ENCODE measurements at places on chromosomes 1 and 21. TPM values are rescaled to one million over a fixed set of nuclear protein-coding genes. Genes with fewer than 3 reads are reported as not detected.

- DNase-seq, result no peak
- H3K27ac ChIP-seq, result no peak overlapping the region
- H3K4me1 ChIP-seq, result peaks cover 2% of the 10 kb centered on the region
- H3K36me3 ChIP-seq, result no peaks in the 10 kb centered on the region
Measured at GRCh38 chr1:154463512-154463990, 38.5 kb upstream of the TDRD10 start.

DNA sequence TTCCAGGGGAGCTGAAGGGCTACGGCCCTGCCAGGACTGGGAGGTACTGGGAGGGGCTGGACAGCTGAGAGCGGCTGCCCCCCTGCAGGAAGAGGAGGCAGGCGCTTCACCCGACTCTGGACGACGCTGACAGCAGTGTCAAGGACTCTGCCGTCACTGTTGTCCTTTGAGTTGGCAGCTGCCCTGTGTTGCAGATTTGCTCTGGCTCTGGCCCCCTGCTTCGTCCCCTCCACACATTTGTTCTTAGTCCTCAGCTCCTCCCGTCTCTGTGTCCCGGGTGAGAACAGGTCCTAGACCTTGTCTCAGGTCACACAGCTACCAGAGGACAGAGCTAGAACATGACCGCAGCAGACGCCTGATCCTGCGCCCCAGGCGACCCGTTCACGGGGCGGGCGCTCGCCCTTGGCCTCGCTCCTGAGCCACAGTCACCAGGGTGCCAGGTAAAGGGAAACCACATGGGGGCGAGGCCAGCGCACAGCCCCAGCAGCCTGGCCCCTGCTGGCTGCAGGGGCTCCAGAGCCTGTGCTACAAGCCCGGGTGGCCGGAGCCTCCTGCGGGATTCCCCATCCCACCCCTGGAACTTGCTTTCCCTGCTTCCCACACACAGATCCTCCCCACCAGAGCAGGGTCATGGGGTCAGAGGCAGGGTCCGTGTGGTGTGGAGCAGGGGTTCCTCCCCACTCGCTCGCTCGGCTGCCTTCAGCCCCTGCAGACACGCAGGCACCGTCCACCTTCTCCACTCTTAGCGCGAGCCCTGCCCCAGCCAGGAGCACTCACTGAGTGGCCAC, 10.7 kb upstream of the NPHP4 start:
- DNase-seq, result no peak
- H3K27me3 ChIP-seq, result no peaks in the 10 kb centered on the region
- H3K27ac ChIP-seq, result no peak overlapping the region
- H3K36me3 ChIP-seq, result no peaks in the 10 kb centered on the region
- H3K4me3 ChIP-seq, result peak overlapping the region; percentile 50
- no peaks in the 10 kb centered on the region for H3K4me1 ChIP-seq

- H3K27me3 ChIP-seq, result no peaks in the 10 kb centered on the region
- no peak overlapping the region for H3K4me3 ChIP-seq
- no peak overlapping the region for H3K27ac ChIP-seq
Measured at GRCh38 chr1:172321451-172321850, 99.0 kb upstream of the C1orf105 start.

- H3K27me3 ChIP-seq, result no peaks in the 10 kb centered on the region
- H3K4me1 ChIP-seq, result no peaks in the 10 kb centered on the region
- no peaks in the 10 kb centered on the region for H3K36me3 ChIP-seq
- DNase-seq, result no peak
- H3K4me3 ChIP-seq, result no peak overlapping the region
Measured at GRCh38 chr1:6958407-6959030, 173.3 kb downstream of the CAMTA1 start.

DNA sequence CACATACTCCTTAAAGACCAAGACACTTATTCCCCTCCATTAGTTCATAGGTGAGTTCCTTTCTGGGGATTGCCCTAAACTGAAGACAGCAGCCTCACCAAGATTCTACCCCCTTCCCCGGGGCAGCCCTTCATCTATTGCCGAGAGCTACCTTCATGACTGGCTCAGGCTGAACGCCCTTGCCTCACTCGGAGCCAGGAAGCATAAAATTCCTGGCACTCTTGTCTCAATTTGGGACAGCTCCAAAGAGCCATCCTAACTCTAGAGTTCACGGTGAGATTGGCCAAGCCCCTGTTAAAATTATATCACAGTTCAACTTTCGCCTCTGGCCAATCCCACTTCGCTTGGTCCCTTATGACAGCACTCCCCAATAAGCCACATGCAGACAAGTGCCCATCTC, 113.0 kb upstream of the PROX1 start:
- no peak overlapping the region for H3K27ac ChIP-seq
- H3K36me3 ChIP-seq, result no peaks in the 10 kb centered on the region
- no peaks in the 10 kb centered on the region for H3K27me3 ChIP-seq
- H3K4me1 ChIP-seq, result no peaks in the 10 kb centered on the region

DNA sequence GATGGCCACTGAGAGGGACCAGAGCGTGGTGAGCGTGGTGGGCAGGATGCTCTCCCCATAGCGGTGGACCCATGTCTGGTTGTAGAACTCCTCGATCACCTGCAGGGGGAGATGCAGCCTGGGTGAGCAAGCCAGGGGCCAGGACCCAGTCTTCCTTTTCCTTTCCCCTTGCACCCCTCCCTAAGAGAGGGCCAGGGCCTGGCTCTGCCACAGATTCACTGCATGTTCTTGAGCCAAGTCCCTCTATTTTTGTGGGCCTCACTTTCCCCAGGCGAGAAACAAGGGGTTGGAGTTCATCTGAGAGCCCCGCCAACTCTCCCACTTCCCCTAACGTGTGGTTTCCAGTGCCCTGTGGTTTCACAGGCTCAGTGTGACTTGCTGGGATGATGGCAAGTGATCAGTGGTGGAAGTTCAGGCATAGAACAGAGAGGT, 27.5 kb downstream of the SLC2A1 start:
- H3K4me1 ChIP-seq, result no peaks in the 10 kb centered on the region
- no peak overlapping the region for H3K27ac ChIP-seq
- H3K27me3 ChIP-seq, result no peaks in the 10 kb centered on the region
- no peak overlapping the region for H3K4me3 ChIP-seq
- H3K36me3 ChIP-seq, result peaks cover 83% of the 10 kb centered on the region
- peak; percentile 79 for DNase-seq

- no peaks in the 10 kb centered on the region for H3K36me3 ChIP-seq
- H3K27ac ChIP-seq, result no peak overlapping the region
- H3K27me3 ChIP-seq, result no peaks in the 10 kb centered on the region
- H3K4me1 ChIP-seq, result no peaks in the 10 kb centered on the region
Measured at GRCh38 chr21:32093646-32094462, 185.0 kb downstream of the MIS18A start.

DNA sequence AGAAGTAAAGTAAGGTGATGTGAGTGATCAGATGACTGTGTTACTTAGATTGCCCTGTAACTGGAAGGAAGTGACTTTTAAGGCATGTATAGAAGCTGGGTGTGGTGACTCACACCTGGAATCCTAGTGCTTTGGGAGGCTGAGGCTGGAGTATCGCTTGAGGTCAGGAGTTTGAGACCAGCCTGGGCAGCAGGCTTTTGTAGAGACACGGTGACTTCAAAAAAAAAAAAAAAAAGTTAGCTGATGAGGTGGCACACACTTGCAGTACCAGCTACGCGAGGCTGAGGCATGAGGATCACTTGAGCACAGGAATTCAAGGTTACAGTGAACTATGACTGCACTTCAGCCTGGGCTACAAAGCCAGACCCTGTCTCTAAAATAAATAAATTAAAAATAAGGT, 2.3 kb upstream of the USP16 start:
- no peak for DNase-seq
- no peaks in the 10 kb centered on the region for H3K36me3 ChIP-seq
- H3K4me3 ChIP-seq, result no peak overlapping the region
- H3K27ac ChIP-seq, result no peak overlapping the region
- no peaks in the 10 kb centered on the region for H3K4me1 ChIP-seq

DNA sequence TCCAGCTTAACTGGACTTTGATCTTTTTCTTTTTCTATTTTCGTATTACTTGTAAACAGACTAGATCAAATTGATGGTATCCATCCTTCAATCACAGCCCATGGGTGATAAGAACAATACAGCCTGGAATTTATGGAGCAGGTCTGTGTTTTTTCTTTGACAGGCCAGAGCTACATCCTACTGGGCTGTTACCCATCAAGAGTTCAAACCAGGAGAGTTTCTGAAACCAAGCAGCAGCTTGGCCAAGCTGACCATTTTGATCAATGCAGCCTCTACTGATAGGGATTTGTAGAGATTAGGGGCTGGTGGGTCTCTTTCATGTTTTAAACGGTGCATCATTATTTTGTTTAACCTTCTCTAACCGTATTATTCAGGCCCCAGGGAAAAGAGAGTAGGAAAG, 24.3 kb upstream of the CCDC190 start:
- H3K36me3 ChIP-seq, result no peaks in the 10 kb centered on the region
- DNase-seq, result no peak
- H3K4me1 ChIP-seq, result no peaks in the 10 kb centered on the region
- H3K27ac ChIP-seq, result no peak overlapping the region
- no peaks in the 10 kb centered on the region for H3K27me3 ChIP-seq

DNA sequence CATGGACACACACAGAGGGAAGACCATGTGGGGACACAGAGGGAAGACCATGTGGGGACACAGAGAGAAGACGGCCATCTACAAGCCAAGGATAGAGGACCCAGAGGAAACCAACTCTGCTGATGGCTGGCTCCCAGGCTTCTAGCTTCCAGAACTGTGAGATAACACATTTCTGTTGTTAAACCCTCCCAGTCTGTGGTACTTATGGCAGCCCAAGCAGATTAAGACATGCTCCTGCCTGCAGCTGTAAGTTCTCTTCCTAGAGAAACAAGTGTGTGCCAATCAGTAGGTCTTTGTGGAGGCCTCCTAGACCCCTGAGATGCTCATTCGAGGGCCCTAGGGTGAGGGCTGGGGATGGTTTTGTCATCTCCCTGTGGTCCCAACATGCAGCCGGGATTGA, 2.7 kb downstream of the AGT start:
- DNase-seq, result no peak
- H3K4me1 ChIP-seq, result no peaks in the 10 kb centered on the region
- H3K27me3 ChIP-seq, result no peaks in the 10 kb centered on the region
- H3K36me3 ChIP-seq, result no peaks in the 10 kb centered on the region
- H3K4me3 ChIP-seq, result no peak overlapping the region

GRCh38 chr1:15128077-15128476, 25.5 kb upstream of the TMEM51 start:
- no peak overlapping the region for H3K4me3 ChIP-seq
- H3K27ac ChIP-seq, result no peak overlapping the region
- H3K36me3 ChIP-seq, result peaks cover 8% of the 10 kb centered on the region
- H3K27me3 ChIP-seq, result no peaks in the 10 kb centered on the region

GRCh38 chr1:205480349-205480985, 24.0 kb upstream of the CDK18 start:
- H3K4me3 ChIP-seq, result no peak overlapping the region
- no peak overlapping the region for H3K27ac ChIP-seq

GRCh38 chr1:154715385-154715784, 107.4 kb upstream of the ADAR start:
- H3K27ac ChIP-seq, result no peak overlapping the region
- no peaks in the 10 kb centered on the region for H3K36me3 ChIP-seq
- no peaks in the 10 kb centered on the region for H3K27me3 ChIP-seq
- H3K4me1 ChIP-seq, result no peaks in the 10 kb centered on the region
- DNase-seq, result no peak

DNA sequence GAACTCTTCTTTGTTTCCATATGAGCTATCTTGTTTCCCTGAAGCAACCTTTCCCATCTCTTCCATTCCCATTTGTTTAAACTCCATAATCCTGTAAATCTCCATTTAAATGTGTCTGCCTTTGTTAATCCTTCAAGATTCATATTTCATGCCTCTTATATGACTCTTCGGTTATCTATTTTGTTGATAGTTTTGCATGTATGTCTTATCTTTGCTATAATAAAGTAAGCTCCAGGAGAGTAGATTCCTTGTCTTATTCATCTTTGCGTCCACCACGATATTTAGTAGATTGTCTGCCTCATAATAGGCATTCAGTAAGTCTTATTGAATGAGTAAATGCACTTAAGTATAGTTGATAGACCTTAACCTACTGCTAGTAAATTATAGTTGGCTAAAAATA, 18.4 kb downstream of the CLIC4 start:
- DNase-seq, result no peak
- H3K36me3 ChIP-seq, result peaks cover 6% of the 10 kb centered on the region
- H3K4me3 ChIP-seq, result no peak overlapping the region
- H3K27me3 ChIP-seq, result no peaks in the 10 kb centered on the region
- no peaks in the 10 kb centered on the region for H3K4me1 ChIP-seq

GRCh38 chr1:10727751-10728232, 68.7 kb downstream of the CASZ1 start:
- no peaks in the 10 kb centered on the region for H3K4me1 ChIP-seq
- H3K27ac ChIP-seq, result no peak overlapping the region
- H3K27me3 ChIP-seq, result no peaks in the 10 kb centered on the region
- H3K36me3 ChIP-seq, result no peaks in the 10 kb centered on the region

- H3K27me3 ChIP-seq, result no peaks in the 10 kb centered on the region
- no peak for DNase-seq
- no peak overlapping the region for H3K27ac ChIP-seq
- H3K36me3 ChIP-seq, result no peaks in the 10 kb centered on the region
Measured at GRCh38 chr1:211882381-211883004, 51.9 kb upstream of the LPGAT1 start.

DNA sequence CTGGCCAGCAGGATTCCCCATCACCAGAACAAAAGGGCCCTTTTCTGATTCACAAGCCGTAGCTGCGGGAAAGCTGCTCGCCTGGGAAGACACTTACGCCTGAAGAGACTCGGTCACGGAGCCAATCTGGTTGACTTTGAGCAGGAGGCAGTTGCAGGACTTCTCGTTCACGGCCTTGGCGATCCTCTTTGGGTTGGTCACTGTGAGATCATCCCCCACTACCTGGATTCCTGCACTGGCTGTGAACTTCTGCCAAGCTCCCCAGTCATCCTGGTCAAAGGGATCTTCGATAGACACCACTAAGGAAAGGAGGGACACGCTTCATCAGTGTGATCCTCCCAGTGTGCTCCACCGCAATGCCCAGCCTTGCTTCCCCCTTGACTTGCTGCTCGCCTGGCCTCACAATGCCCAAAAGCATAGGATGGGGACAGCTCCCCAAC, 14.7 kb downstream of the ENO1 start:
- no peaks in the 10 kb centered on the region for H3K27me3 ChIP-seq
- no peaks in the 10 kb centered on the region for H3K4me1 ChIP-seq
- peaks cover 95% of the 10 kb centered on the region for H3K36me3 ChIP-seq
- DNase-seq, result no peak
- H3K27ac ChIP-seq, result peak overlapping the region; percentile 11

- H3K27ac ChIP-seq, result no peak overlapping the region
- H3K4me1 ChIP-seq, result no peaks in the 10 kb centered on the region
- H3K4me3 ChIP-seq, result peak overlapping the region; percentile 86
- H3K27me3 ChIP-seq, result peaks cover 20% of the 10 kb centered on the region
- DNase-seq, result no peak
Measured at GRCh38 chr1:32926562-32926961, 25.4 kb upstream of the TMEM54 start.

- H3K27me3 ChIP-seq, result no peaks in the 10 kb centered on the region
- no peaks in the 10 kb centered on the region for H3K4me1 ChIP-seq
- H3K4me3 ChIP-seq, result no peak overlapping the region
- H3K36me3 ChIP-seq, result no peaks in the 10 kb centered on the region
- H3K27ac ChIP-seq, result no peak overlapping the region
Measured at GRCh38 chr1:188170935-188171334, 1342.2 kb downstream of the PLA2G4A start.

SLC9C2 gene
- not detected for total RNA-seq

UBASH3A gene
- total RNA-seq, result not detected

TGFB2 gene
- not detected for total RNA-seq

OR2T29 gene
- not detected for total RNA-seq

DMBX1 gene
- 2.3 TPM for total RNA-seq

KMO gene
- not detected for total RNA-seq

LRRC7 gene
- total RNA-seq, result not detected

TMCO4 gene
- total RNA-seq, result 2.7 TPM

ZCCHC17 gene
- 50.4 TPM for total RNA-seq

THEM5 gene
- total RNA-seq, result not detected

OR6N2 gene
- not detected for total RNA-seq

OLFM3 gene
- 0.29 TPM for total RNA-seq

KIF14 gene
- 18.2 TPM for total RNA-seq

USP16 gene
- total RNA-seq, result 31.7 TPM
